ENCODE measurements at places on chromosomes 5 and 9.

GRCh38 chr9:114047717-114048116 is 30.4 kb downstream of the AMBP start:
- no peak for DNase-seq

- DNase-seq = no peak
These were observed 12.2 kb downstream of the ERGIC1 start for GRCh38 chr5:172846249-172846648.

GRCh38 chr9:95741631-95742030 is 133.9 kb upstream of the ERCC6L2 start:
- no peak for DNase-seq

DNA sequence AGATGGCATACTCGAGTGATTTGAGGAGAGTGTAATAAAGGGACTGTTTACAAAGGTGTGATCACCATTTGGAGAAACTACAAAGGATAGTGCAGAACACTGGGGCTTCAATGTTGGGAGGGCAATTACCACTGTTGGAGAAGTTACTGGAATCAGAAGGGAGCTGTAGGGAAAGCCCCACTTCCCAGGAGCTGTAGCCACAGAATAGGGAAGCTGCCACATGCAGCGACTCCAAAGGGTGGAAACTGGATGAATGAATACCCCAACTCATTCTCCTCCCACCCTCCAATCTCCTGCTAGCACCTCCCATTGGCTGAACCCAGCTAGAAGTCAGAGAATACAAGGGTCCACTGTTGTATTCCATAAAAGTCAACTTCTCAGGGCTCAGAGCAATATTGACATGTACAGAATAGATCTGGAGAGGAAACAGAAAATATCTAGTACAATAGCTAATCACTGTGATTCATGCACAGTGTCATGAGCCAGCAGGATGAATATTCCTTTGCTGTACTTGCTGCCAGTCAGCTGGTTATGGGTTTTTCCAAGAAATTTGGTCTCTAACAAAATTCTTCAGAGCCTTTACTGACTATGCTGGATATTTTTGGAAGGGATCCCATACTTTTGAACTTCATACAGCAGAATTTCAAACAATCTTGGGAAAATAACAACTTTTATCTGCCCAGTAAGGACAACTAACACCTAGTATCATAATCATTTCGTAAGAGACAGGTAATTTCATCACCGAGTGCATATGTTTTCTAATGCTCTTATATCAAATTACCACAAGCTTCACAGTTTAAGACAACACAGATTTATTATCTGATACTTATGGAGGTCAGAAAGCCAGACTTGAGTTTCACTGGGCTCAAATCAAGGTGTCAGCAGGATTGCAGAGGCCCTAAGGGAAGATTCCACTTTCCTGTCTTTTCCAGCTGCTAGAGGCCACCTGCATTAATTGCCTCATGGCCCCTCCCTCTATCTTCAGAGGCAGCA is 39.6 kb downstream of the PDCD1LG2 start:
- DNase-seq = no peak

DNA sequence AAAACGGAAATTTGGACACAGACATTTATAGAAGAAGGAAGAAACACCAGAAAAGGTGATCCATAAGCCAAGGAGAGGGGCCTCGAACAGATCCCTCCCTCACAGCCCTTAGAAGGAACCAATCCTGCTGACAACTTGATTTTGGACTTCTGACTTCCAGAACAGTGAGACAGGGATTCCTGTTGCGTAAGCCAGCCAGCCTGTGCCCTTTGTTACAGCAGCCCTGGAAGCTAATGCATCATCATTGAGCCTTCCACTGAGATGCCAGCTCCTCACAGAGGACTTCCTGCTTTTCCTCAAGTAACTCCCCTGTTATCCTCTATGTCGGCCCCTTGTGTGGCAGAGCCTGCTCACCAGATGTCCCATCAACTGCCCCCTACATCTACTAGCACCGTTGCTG is 94.1 kb downstream of the JMY start:
- DNase-seq = no peak

Data from Caki2 (cell line).